NCI-H146 (cell line): ENCODE measurements at places on chromosomes 2 and 18.
A peak's percentile ranks its signal among the peaks of the same experiment; 100 is the strongest.

GRCh38 chr2:158962074-158962473, 6.4 kb upstream of the TANC1 start:
- no peak for DNase-seq

DNA sequence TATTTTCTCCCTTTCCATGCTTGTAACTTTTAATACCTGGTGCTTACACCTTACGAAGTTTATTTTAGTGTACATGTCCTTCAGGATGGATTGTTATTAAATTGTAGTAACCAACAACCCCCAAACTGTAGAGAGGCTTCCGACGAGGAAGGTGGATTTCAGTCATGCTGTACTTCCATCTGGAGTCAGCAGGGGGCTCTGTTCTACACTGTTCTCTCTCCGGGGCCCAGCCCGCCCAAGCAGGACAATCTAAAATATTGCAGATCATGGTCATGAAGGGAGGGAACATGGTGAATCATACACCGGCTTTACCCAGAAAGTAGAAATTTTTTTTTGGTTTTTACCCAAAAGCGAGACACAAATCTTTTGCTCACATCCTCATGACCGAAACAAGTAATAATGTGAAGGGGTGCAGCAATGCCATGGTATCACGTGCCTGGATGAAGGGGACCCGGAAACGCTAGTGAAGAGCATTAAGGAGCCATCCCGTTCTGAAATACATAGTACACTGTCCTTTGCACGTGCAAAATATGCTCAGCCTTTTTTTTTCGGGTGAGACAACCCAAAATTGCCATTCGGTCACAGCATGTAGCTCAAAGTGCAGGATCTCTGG, 884.8 kb downstream of the EPHA4 start:
- DNase-seq, result no peak

- no peak for DNase-seq
Measured at GRCh38 chr18:69487488-69488394, 87.1 kb downstream of the DOK6 start.

DNA sequence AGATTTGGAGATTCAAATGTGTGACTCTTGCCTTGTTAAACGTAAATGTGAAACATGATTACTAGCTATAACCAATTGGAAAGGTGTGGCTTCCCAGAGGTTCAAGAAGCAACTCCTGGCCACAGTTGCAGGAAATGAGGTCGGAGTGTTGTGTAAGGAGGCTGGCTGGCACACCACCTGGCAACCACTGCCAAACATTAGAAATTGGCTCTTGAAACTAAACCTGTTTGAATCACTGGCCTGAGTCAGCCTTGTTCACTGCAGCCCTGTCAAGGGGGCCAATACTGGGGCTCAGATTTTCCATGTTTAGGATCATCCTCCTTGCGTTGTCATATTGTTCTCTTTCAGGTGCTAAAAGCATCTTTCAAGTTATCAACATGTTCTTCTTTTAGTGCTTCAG, 206.3 kb downstream of the ARL6IP6 start:
- no peak for DNase-seq

GRCh38 chr2:239461291-239462190, 60.7 kb upstream of the HDAC4 start:
- DNase-seq, result no peak

GRCh38 chr18:76365561-76365960, 129.5 kb downstream of the ZNF516 start:
- no peak for DNase-seq

DNA sequence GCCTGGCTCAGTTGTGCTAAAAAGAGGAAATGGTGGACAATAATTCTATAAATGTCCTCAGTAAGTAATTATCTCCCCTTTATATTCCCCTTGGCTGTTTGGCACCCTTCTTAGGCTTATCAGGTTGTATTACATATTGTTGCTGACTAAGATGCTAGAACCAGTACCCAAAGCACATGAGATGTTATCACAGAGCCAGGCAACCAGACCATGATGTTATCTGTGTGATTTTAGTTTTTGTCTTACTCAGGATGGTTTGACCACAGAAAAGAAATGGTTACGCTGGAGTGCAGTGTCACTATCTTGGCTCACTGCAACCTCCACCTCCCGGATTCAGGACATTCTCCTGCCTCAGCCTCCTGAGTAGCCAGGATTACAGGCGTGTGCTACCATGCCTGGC, 15.2 kb downstream of the R3HDM1 start:
- DNase-seq, result no peak

GRCh38 chr18:64936671-64937070, 787.8 kb upstream of the LINC00305 start:
- peak; percentile 57 for DNase-seq

DNA sequence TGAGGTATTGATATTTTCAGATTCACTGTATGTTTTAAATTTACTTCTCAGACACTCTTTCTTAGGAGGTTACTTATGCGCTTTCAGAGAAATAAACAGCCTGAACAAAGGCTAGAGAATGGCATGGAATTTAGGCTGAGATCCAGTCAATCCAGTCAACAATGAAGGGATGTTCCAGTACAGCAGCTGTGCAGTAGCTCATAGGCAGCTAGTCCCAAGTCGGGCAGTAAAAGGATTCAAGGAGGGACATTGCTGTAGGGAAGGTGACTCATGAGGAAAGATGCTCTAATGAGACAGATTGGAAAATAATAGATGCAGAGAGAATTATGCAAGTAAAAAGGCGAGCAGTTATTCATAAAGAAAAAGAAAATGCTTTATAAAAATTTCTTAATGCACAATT, 397.9 kb upstream of the RGPD4 start:
- no peak for DNase-seq

GRCh38 chr2:10297191-10297830, 5.4 kb upstream of the HPCAL1 start:
- no peak for DNase-seq
